ENCODE measurements at places on chromosomes 16 and 17.

DNA sequence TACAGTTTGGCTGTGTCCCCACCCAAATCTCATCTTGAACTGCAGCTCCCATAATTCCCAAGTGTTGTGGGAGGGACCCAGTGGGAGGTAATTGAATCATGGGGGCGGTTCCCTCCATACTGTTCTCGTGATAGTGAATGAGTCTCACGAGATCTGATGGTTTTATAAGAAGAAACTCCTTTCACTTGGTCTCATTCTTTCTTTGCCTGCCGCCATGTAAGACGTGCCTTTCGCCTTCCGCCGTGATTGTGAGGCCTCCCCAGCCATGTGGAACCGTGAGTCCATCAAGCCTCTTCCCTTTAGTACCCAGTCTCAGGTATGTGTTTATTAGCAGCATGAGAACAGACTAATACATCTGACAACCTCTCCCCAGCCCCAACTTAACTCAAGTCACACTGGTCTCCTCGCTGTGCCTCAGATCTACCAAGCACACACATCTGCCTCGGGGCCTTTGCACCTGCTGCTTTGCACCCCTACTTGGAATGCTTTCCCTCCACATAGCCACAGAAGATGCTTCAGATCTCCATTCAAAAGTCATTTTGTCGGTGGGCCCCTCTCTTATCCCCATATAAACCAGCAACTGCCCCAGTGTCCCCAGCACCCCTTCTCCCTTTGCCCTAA is 74.4 kb downstream of the RPH3AL start:
- no peak for DNase-seq

GRCh38 chr17:61492759-61493526 is 40.7 kb downstream of the TBX4 start:
- DNase-seq, result peak; percentile 48

DNA sequence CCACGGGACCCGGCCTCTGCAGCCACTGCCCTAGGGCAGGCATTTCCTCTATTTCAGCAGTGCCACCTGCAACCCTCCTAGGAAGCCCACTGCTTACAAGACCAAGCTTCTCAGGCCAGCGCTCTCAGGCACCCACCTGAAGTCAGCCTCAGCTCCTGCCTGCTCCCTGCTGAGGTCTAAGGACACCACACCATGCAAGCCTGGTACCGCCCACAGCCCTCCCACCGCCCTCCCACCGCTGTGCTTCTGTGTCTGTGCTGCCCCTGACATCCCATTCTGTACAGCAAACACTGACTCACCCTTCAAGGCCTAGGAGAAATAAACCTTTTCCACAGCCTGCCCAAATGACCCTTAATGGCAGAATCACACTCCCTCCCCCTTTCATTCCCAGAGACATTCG is 6.3 kb downstream of the CLUH start:
- no peak for DNase-seq

DNA sequence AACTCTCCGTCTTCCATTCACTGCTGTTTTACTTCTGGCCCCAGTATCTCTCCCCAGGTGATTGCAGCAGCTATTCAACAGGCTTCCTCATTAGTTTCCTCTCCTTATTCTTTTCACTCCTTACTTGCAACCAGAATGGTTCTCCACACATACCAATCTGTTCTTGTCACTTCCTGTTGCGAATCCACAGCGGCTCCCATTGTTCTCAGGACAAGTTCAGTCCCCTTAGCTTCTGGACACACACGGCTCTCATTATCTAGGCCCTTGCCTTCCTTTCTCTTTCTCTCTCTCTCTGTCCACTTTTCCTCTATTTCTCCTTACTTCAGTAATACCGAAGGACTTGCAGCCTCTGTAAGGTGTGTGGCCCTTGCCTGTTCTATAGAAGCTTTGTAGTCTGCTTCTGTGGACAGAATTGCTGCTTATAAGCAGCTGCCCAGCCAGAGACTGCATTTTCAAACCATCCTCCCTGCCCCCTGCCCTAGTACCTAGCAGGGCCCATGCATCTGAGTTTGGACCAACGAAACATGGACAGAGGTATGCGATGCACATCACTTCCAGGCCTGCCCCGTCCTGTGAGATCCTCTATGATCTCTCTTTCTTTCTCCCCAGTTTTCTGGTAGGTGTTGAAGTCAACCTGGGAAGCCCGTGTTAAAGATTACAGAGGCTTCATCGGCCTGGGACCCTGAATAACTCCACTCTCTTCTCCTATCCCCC is 45.7 kb downstream of the VAT1L start:
- peak; percentile 69 for DNase-seq

GRCh38 chr16:50839356-50839755 is 97.5 kb downstream of the CYLD start:
- no peak for DNase-seq
